ENCODE measurements at places on chromosomes 16 and 17. TPM values are rescaled to one million over a fixed set of nuclear protein-coding genes. Genes with fewer than 3 reads are reported as not detected.

Gene QPRT
- total RNA-seq: 51.9 TPM

Gene TMEM97
- total RNA-seq: 322 TPM

Gene TBX2
- 42.3 TPM for total RNA-seq

Gene PDILT
- not detected for total RNA-seq

Gene RAB37
- 3.0 TPM for total RNA-seq

Gene ALOX12
- not detected for total RNA-seq

Gene NEUROD2
- 0.20 TPM for total RNA-seq

Gene KRT31
- total RNA-seq: 0.08 TPM

Gene ADAMTS18
- 0.28 TPM for total RNA-seq

Gene KRT39
- not detected for total RNA-seq

DNA sequence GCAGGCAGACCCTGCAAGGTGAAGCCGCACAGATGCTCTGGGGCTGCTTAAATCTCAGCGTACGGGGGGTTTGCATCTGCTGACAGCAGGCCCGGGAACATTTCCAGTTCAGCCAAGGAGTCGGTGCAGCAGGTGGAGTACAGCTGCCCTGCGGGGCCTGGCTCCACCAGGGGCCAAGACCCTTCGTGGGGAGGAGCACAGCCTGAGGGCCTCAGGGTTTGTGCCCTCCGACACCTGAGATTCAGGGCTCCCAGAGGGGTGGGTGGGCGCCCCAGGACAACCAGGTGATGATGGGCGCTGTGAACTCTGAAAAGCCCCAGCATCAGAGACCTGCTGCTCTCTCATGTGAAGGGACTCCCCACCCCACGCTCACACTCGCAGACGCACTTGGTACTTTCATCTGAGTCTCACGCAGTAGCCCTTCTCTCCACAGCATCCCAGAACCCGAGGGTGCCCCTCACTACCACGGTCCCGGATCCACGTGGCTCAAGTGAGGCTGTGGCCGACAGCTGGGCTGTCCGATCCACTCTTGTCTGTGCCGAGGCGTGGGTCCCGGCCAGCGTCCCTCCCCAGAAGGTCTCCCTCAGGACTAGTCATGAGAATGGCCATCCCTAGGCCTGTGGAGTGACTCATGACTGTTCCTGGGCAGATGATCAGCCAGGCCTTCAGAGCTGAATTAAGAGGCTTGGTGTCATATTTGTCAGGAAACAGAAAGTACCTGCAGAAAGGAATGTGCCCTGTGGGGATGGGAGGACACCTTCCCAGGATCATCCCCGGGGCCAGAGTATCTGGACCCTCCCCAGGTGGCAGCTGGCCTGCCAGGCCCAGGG is 29.6 kb downstream of the ACSF3 start:
- DNase-seq: no peak

DNA sequence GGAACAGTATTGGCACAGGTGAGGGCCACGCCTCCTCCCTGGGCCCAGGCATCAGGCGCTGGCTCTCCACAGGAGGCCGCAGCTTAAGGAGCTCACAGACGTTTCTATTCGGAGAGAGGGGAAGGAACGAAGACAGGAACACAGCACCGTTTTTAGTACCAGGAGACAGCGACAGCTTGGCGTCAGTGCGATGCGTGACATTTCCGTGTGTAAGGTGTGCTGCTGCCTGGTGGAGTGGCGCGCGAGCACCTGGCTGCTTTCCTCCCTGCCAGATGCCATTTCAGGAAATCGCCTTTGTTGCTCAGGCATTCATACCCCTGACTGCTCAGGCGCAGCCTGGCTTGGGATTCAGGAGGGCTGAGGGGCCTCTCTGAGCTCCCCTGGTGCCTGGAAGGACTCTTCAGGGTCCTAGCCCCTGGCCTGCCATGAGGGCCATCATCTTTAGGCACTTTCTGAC is 367.5 kb downstream of the CPPED1 start:
- no peak for DNase-seq

DNA sequence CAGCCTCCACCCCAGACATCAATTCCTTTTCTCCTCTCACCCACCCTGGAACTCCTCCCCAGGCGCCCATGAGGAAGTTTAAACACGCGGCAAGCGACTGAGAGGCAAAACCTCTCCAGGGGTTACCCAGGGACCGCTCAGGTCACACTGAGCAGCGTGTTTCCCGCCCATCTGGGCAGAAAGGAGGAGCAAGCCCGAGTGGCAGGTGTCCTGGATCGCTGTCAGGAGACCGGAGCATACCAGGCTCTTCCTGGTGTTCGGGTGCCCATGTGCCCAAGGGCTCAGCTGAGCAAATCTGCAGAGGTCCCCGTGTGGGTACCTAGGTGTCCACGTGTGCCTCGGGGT is 491 bp downstream of the SLC25A19 start:
- peak; percentile 50 for DNase-seq

GRCh38 chr17:15112846-15113617 is 152.1 kb downstream of the PMP22 start:
- no peak for DNase-seq

- DNase-seq: no peak
Measured at GRCh38 chr17:52546990-52547389, 388.5 kb upstream of the CA10 start.

DNA sequence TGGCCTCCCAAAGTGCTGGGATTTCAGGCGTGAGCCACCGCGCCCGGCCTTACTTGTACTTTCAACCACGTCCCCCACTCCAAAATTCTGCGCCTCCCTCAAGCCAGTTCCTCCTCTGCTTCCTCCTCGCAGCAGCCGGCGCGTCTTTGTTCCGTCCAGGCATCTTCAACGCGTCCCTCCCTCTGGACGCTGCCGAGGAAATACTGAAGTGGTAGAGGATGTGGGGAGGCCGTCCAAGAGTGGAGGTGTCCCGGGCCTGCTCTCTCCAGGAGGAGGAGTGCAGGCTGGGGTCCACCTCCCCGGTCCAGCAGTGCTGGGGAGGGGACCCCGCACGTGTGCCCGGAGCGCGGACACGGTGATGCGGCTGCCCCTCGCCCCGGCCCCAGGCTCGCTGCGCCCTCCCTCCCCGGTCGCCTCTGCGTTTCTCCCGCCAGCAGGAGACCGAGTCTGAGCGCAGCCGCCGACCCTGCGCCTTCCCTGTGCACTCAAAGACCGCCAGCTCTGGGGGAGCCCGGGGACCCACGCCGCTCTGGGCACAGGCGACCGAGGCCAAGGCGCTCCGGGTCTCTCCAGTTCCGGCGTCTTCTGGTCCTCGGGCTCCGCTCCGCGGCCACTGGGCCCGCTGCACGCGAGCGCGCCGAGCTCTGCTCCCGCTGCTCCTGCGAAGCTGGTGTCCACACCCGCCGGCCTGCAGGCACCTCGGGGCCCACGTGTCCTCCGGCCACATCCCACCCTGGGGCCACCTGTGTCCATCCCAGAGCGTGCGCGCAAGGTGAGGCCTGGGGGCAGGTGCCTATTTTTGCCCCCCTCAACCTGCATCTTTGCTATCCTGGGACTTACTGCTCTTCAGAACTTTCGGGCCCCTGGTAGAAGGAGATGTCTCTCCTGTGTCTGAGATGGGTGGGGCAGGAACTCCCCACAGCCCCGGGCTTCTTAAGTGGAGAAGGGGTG is 31.7 kb downstream of the OSBPL7 start:
- no peak for DNase-seq

DNA sequence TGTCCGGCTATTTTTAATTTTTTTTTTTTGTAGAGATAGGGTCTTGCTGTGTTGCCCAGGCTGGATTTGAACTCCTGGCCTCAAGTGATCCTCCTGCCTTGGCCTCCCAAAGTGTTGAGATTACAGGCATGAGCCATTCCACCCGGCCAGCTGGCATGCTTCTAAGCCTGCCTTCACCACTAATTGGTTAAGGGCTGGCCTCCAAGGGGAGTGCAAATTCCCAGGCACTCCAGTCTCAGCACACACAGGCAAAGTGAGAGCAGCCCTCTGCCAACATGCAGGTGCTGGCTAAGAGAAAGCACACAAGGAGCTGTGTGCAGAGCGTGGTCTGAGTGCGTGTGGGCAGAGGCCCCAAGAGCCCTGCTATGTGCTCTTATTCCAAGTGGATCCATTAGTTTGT is 149.8 kb upstream of the HS3ST2 start:
- DNase-seq: no peak

- no peak for DNase-seq
Measured at GRCh38 chr17:77803726-77804125, 154.8 kb upstream of the TNRC6C start.

- no peak for DNase-seq
Measured at GRCh38 chr16:47613251-47613650, 152.1 kb downstream of the PHKB start.

- DNase-seq: peak; percentile 92
Measured at GRCh38 chr16:8720080-8720966, 45.9 kb downstream of the ABAT start.

DNA sequence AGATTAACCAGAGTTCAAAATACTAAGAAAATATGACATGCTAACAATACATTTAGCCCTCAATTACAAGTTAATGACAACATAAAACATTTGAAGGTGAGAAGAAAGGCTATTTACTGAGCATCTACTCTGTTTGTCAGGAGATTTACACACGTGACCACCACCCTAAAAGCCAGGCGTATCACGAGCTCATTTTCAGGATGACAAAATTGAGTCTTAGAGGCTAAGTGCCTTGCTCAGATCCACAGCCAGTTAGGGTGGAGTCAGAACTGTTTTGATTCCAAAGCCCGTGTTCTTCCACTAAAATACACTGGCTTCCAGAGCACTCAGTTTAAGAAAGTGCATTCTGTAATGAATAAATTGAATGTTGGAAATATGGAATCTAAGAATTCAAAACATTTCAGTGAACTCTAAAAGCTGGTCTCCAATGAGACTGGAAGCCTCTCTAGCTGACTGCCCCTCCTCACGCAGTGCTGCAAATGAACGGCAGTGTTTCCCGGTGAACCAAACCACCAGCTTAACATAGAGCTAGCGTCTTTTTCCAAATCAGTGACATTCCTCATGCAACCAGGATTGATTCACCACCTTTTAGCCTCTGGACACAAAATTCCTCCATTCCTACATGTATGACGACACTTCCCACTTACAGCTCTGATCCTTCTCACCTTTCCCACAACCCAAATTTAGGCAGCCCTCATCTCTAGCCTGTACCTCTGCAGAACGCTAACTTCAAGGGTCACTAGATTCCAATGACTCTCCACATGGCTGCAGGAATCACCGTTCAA is 5.9 kb downstream of the ZDHHC7 start:
- DNase-seq: no peak

DNA sequence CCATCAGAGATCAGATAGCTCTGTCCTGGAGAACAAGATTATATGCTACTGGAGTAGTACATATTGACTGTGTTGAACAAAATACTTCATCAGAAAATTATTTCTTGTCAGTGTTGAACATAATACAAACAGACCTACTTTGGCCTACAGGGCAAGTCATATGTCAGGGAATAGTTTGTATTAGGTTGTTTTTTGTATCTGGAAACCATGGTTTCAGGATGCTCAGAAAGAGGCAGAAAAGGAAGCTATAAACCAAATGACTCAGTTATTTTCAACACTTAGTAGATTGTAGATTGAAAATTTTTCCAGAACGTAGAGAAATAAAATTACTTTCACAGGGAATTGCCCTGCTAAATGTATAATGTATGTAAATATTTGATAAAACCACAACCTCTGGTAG is 198.4 kb downstream of the CYB561 start:
- DNase-seq: no peak

GRCh38 chr16:86083382-86084002 is 184.5 kb downstream of the IRF8 start:
- DNase-seq: no peak

DNA sequence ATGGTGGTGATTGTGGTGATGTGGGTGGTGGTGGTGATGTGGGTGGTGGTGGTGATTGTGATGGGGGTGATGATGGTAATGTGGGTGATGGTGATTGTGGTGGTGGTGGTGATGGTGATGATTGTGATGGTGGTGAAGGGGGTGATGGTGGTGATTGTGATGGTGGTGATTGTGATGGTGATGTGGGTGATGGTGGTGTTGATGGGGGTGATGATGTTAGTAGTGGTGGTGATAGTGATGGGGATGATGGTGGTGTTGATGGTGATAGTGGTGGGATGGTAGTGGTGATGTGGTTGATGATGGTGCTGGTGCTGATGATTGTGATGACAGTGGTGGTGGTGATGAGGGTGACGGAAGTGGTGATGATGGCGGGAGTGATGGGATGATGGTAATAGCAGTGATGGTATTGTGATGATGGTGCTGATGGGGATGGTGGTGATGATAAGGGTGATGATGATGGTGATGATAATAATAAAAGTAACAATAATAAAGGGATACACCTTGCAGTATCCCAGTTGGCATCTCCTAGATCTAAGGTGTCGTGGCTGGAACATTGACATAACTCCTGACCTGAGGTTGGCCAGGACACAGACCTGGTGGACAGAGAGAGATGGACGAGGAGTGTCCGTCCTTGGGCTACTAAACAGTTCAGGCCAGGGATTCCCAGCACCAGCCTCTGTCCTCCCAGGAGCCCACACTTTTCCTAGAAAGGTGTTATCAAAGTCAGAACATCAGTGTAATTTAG is 344.5 kb downstream of the SEC14L1 start:
- DNase-seq: no peak

GRCh38 chr16:88582912-88583575 is 12.8 kb downstream of the ZC3H18 start:
- no peak for DNase-seq

DNA sequence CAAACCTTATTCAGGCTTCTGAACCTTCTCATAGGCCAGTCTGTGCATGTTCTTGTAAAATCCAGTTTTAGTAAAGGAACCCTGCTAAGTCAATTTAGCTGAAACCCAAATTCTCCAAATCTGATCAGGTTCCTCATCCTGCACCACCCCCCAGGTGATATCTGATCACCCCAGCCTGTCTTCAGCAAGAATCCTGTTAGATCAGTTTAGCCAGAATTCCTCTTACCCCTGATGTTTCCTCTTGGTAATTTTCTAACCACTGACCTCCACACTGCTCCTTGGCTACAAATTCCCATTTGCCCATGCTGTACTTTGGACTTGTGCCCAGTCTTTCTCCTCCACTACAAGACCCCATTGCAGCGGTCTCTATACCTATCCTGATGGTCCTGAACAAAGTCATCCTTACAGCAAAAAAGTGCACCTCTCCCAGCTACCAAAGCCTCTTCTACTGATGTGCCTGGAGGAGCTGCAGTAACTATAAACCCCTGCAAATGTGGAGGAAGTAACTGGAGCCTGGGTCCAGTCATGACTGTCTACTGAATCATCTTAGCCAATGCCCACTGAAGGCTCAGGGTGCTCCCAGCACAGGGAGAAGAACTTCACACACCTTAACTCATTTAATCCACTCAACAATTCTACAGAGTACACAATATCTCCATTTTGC is 23.8 kb downstream of the TEX14 start:
- DNase-seq: no peak

DNA sequence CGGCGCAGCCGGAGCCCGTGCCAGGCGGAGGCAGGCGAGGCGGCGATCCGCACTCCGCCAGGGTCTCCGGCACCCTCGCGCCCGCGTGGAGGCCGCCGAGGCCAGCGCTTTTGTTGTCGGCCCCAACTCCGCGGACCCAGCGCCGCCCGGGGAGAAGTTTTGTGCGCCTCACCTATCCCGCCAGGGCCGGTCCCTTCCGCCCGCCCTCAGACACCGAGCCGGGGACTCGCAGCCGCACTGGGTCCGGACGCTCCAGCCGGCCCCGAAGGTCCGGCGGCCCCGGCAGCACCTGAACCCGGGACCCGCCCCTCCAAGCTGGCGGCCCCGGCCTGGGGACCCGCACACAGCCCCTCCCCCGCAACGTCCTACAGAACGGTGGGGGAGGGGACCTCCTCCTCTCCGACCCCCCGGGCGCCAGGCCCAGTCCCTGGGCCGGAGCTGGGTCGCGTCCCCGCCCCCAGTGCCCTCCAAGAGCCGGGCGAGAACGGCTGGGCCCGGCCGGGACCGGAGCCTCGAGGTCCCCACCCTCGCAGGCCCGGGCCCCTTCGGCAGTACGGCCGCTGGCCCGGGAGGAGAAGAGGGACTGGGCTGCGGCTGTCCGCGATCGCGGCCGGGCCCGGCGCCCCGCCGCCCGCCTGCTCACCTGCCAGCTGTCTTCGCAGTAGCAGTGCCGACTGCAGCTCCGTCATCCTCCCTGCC is 698 bp downstream of the UBE2G1 start:
- DNase-seq: peak; percentile 30

Data from SJCRH30 (cell line).